NAMALWA (cell line): ENCODE measurements at places on chromosomes 4 and X.

- DNase-seq, result no peak
Observed at GRCh38 chr4:171812665-171813525, at the start of gene GALNTL6. GALNTL6 (plus strand) TSS chr4:171813404.

DNA sequence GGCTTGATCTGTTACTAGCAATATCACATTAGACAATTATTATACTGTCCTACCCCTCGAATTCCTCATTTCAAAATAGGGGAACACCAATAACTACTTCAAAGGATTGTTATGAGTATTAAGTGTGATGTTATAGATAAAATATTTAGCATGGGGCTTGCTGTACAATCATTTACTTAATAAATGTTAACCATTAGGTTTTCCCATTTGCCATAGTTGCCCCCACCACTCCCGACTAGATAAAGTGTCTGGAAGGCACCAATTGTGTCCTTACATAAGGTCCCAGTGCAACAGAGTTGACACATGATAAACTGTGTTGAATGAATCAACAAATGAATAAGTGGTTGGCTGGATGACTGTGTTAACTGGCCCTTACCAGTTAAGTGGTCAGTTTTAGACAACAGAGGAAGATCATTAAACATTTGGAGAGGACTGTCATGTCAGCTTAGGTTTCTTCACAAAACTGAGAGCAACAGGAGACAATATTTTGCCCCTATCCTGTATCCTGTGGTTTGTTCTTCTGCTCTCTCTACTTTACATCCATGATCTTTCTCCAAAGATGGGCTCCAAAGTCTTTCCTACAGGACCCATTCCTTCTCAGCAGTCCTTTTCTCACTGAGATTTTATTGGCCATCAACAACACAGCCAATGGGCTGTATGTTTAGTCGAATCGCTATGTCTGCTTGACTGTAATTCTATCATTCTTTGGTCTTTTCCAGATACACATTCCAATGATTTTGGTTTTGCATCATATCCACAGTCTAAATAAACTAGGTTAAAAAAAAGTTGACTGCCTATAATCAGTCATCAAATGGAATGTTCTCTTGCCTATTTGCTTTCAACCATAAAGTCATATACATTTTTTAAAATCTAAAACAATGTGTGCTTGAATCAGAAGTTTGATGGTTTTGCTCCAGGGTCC lies 74.4 kb downstream of the RNF150 start:
- no peak for DNase-seq

DNA sequence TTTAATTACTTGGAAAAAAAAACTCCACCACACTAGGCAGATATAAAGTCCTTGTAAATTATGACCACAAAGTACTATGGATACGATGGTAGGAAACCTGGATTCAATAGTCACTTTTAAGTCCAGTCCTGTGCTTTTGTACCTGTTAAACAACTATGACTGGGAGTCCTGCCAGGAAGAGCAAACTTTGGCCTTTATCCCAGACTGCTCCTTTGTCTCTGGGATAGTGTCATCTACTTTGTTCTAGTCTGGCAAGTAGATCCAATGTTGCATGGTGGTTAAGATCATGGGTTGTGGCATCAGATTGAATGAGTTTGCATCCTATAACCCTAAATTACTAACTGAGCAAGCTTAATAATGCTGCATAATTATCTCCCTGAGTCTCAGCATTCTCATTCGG lies 175.3 kb upstream of the FGF13 start:
- no peak for DNase-seq

DNA sequence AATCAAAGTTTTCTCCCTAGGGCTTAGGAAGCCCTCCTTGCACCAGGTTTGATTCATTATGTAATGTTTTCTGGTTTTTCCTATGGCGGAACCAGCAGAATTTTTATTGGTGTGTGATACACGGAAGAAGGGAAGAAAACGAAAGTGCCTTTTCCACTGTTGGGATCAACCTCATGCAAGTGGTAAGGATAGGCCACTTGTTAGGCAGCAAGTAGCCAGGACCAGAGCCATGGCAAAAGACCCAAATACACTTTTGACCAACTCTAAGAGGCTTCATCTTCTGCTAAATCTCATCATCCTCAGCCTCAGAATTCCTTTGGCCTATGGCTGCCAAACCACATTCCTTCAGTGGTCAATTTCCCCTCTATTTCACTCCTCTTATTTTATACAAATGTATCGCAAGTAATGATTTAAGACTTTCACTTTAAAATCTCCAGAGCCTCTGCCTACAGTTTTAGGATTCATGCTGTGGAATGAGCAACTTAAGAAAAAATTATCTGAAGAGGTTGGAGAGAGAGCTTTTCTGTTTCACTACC lies 21.2 kb downstream of the PPAT start:
- DNase-seq, result no peak
